ENCODE measurements at places on chromosomes 2 and 18.

DNA sequence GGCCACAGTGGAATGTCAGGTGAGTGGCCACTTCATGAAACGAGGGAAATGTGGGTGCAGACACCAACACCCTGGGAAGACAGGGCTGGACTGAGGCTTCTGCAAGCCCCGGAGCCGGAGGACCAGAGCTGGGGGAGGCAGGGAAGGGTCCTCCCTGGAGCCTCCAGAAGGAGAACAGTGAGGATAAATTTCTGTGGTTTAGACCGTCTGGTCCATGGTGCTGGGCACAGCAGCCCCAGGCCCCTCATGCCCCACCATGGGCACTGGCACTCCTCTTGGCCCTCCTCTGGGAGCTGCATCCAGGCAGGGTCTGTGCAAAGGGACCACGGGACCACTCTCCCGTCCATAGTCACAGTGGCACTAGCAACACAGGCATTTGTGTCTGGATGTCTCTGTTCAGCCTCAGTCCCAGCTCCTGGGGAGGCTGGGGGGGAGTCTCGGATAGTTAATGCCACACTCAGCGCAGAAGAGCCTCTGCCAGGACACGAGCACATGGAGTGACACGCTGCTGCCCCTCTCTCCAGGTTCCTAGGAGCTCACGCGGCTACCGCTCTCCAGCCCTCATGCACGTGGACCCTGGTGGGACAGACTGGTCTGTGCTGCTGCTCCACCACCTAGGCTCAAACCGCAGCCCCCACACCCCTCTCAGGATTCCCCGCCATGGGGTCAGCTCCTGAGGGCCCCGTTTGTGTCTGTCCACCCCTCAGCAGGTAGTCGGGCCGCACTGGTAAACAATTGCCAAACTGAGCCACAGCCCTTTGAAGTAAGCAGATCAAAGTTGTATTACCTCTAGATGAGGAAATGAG, 305.9 kb upstream of the SALL3 start:
- DNase-seq, result no peak

- DNase-seq, result no peak
Measured at GRCh38 chr2:47002031-47002430, 86.4 kb upstream of the MCFD2 start.

- DNase-seq, result no peak
Measured at GRCh38 chr2:238475034-238475433, 48.3 kb downstream of the ASB1 start.

DNA sequence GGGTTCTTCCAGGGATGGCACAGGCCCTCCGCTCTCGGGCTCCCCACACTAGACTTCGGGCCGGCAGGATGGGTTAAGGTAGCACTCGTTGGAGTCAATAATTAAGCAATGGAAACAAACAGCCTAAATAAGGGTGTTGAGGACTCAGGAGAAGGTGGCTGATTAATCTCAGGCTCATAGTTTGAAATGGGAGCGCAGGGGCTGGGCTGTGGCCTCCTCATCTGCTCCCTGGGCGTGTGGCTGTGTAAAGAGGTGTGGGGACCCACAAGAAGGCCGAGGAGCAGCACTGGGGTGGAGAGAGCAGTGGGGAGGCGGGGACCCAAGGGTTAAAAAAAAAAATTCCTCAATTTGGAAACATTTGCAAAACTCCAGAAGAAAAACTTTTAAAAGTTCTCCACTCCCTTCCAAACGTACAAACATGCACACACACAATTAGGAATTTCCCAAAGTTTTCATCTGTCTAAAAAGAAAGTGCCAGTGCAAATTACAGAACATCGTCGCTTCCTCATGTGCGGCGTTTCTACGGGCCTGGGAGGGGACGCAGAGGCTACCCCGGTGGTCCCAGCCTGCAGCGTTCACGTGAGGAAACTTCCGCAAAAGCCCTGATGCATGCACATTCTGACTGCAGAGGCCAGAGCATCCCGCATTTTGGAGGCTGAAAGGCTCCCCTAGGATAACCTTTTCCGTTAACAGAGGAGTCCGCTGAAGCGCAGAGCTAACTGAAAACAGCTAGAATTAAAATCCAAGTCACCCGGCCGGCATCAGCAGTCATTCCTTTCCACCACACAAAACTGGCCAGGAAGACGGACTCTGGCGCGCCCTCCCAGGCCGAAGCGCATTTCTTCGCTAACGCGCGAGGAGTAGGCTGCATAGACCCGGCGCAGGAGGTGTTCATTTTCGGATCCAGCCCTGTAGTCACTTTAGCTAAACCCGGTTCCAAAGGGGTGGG, 1.0 kb upstream of the TUBB6 start:
- DNase-seq, result no peak

DNA sequence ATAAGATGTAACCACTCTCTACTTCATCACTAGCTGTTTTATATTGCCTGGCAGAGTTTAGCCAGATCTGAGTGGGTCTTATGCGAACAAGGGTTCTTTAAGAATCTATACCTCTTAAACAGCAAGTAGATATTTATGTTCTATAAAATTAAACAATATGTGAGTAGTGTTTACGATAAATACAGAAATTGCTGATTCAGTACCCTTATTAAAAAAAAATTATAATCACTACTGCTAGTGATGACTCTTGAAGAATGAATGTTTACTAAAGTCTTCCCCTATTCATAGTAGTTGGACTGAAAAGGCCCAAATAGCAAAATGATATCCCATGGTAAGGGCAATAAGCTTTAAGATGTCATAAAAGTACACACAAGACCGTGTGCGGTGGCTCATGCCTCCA, 98.7 kb upstream of the DTNB start:
- DNase-seq, result no peak

- DNase-seq, result no peak
Measured at GRCh38 chr18:74377776-74378175, 62.1 kb downstream of the C18orf63 start.

GRCh38 chr18:24190590-24190989, 51.7 kb downstream of the CABYR start:
- no peak for DNase-seq

DNA sequence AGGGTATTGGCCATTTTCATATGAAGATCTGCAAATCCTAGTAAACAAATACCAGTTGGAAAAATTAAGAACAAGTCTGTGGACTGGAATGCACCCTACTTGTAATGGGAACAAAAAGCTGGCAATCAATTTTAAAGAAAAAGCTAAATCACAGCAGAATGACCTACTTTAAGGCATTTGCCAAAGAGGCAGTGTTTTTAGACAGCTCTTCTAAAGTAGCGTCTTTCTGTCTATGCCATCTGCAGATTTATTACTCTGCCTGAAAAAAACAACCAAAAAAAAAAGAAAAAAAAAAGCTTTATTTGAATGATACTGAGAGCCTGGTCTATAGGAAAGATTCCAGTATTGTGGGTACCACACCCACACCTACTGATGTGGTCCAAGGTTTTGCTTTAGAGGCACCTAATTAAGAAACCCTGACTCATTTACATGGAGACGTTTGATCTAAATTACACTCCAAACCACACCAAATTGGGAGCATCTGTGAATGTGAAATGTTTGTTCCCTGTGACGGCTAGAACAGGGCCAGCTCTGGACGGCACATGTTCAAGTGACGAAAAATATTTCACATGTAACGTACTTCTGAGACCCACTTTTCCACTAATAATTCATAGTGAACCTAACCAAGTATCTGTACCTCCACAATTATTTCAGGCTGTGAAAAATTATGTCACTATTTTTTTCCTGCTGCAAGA, 597.1 kb downstream of the ARHGAP15 start:
- no peak for DNase-seq
